ENCODE measurements at places on chromosomes 13 and 19. TPM values are rescaled to one million over a fixed set of nuclear protein-coding genes. Genes with fewer than 3 reads are reported as not detected.

OR4F17 gene
- not detected for polyA plus RNA-seq

ZNF564 gene
- polyA plus RNA-seq, result 12.0 TPM

KIR3DL2 gene
- polyA plus RNA-seq, result not detected

MBD3L2B gene
- not detected for polyA plus RNA-seq

CRB3 gene
- 41.7 TPM for polyA plus RNA-seq

TMEM190 gene
- polyA plus RNA-seq, result 0.41 TPM

AMH gene
- 3.2 TPM for polyA plus RNA-seq

ZNF578 gene
- 5.7 TPM for polyA plus RNA-seq

KLK4 gene
- polyA plus RNA-seq, result not detected

- no peak for DNase-seq
Measured at GRCh38 chr13:22846551-22846950, 334.2 kb upstream of the SGCG start.

DNA sequence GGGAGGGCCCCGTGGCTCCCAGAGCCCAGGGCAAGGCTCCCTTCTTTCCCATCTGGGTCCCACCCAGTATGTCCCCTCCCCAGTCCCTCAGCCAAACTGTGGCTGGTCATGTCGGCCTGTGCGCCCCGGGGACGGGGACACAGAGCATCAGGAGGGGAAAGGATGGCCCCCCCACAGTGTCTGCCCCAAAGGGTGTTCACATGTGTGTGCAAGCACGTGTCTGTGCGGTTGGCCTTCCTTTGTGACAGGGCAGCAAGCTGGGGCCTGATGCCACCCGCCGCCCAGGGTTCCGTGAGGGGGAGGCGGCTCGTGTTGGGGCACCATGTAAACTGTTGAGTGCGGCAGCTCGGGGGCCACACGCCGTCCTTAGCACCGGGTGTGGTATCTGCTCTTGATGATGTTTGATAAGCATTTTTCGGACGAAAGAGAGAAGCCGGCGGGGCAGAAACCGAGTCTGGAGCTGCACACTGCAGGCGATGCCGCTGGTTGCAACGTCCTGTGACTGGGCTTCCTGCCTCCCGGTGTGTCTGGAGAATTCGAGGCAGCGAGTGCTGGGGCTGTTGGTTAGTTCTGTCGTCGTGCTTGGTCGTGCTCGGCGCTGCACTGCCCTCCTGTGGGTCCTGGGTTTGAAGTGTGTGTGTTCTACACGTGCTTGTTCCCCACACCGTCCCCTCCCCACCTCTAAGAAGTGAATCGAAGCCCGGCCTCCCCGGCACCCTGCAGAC, 18.4 kb downstream of the GNA11 start:
- no peak for DNase-seq

GRCh38 chr13:114107686-114108081, 24.7 kb downstream of the RASA3 start:
- DNase-seq, result no peak

DNA sequence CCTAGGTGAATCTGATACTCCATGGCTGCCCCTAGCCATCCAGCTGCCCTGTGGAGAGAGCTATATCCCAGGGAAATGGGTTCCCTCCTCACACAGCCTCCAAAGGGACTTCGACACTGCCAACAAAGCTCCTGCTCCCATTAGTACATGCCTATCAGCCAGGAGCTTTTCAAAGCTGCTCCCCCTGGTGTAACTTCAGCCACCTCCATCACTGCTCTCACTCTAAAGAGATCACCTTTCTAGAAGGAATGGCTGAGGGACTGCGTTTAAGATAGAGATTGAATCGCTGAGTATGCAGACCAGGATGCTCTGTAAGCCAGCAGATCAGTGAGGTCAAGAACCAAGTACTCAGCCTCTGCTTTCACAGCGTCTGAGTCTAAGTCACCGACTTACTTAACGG, 213.7 kb downstream of the NALCN start:
- no peak for DNase-seq

GRCh38 chr13:108950333-108951010, 321.1 kb downstream of the MYO16 start:
- DNase-seq, result no peak

DNA sequence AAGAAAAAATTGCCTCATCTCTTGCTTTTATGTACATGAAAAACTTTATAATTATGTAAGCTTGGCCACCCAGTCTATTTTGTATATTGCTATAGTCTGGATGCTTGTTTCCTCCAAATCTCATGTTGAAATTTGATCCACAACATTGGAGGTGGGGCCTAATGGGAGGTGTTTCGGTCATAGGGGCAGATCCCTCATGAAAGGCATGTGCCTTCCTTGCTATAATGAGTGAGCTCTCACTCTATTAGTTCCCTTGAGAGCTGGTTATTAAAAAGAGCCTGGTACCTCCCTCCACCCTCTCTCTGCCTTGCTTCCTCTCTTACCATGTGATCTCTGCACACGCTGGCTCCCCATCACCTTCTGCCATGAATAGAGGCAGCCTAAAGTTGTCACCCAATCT, 1005.1 kb downstream of the PCDH9 start:
- DNase-seq, result no peak

- DNase-seq, result no peak
Measured at GRCh38 chr13:30863796-30864195, 42.3 kb upstream of the MEDAG start.

- DNase-seq, result no peak
Measured at GRCh38 chr13:62333466-62333865, 917.8 kb upstream of the PCDH20 start.

- DNase-seq, result peak; percentile 12
Measured at GRCh38 chr13:114199954-114200353, 20.9 kb downstream of the CFAP97D2 start.

GRCh38 chr13:74246487-74246886, 112.3 kb upstream of the KLF12 start:
- DNase-seq, result peak; percentile 9

DNA sequence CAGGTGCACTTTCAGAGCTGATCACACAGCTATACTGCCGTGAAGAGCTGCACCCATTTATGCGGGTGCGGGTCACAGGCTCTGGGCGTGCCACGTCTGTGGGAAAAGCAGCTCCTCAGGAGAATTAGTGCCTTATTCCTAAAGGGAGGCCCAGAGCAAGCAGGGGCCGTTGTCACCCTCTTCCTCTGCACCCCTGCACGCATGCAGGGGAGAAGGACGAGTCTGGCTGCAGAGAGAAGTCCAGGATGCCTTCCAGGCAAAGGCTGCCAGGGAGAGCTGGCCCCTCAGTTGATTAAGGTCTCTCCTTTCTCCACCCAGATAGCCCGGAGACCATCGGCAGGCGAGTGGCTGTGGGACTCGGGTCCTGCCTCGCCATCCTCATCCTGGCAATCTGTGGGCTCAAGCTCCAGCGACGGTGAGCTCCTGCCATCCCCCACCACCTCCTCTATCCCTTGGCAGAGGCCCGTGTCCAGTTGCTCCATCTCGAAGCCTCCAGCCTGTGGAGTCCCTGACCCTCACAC, 3.1 kb upstream of the FFAR1 start:
- no peak for DNase-seq

DNA sequence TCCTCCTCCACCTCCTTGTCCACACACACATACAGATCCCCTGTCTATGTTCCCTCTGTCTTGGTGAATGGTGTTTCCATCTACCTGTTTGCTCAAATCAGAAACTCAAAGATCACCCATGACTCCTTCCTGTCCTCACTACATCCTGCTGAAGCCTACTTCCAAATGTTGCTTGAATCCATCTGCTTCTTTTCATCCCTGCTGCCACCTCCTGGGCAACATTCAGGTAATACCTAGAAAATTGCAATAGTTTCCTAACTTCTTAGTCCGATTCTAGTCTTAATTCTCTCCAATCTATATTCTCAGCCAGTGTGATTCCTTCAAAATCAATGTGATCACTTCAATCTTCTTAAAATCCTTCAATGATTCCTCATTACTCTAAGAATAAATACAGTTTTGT, 155.5 kb upstream of the STARD13 start:
- DNase-seq, result no peak

GRCh38 chr19:54918499-54918898, 12.6 kb downstream of the NCR1 start:
- DNase-seq, result no peak
